ENCODE measurements at places on chromosomes 3 and 15. TPM values are rescaled to one million over a fixed set of nuclear protein-coding genes. Genes with fewer than 3 reads are reported as not detected.

GRCh38 chr3:133540896-133541674 is 32.4 kb upstream of the CDV3 start:
- no peaks in the 10 kb centered on the region for H3K27me3 ChIP-seq
- H3K4me3 ChIP-seq, result no peak overlapping the region
- H3K36me3 ChIP-seq, result no peaks in the 10 kb centered on the region
- DNase-seq, result no peak

DNA sequence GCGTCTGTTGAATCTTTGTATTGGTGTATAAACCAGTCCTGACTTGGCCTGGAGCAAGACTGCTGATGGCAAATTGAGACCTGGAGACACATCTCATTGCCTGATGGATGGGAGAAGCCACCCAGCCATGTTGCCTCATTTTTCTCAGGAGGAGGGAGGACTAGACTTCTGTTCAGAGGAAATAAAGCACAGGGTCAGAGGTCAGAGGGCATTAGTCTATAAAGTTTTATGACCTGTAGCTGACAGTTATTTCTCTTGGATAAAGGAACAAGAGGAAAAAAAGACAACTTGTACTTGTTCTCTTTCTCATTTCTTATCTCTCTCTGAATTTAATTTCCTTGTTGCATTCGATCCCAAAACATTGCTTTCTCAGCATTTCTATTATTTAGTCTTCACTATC is 775.9 kb downstream of the SQOR start:
- no peak for DNase-seq
- no peak overlapping the region for H3K27ac ChIP-seq
- H3K4me3 ChIP-seq, result no peak overlapping the region

DNA sequence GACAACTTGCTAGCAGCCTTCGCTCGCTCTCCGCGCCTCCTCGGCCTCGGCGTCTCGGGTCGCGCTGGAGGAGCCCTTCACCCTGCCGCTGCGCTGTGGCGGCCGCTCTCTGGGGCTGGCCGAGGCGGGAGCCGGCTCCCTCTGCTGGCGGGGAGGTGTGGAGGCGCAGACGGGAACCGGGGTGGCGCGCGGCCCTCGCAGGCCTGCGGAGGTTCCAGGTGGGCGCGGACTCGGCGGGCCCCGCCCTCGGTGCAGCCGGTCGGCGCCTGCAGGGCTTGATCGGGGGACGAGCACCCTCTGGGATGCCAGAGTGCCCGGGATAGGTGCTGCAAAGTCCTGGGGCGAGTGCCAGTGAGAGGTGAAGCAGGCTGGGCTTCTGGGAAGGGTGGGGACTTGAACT is 989.9 kb downstream of the ROBO2 start:
- no peaks in the 10 kb centered on the region for H3K27me3 ChIP-seq
- H3K27ac ChIP-seq, result no peak overlapping the region
- no peaks in the 10 kb centered on the region for H3K36me3 ChIP-seq

Gene VEPH1
- total RNA-seq, result not detected

GRCh38 chr3:183822631-183823030 is 2.7 kb downstream of the MAP6D1 start:
- no peak overlapping the region for H3K27ac ChIP-seq
- H3K4me1 ChIP-seq, result no peaks in the 10 kb centered on the region
- no peak for DNase-seq
- H3K27me3 ChIP-seq, result no peaks in the 10 kb centered on the region

Gene UBE3A
- 93.5 TPM for total RNA-seq

GRCh38 chr3:146747928-146748327 is 142.8 kb upstream of the PLSCR5 start:
- DNase-seq, result no peak
- no peak overlapping the region for H3K4me3 ChIP-seq
- no peaks in the 10 kb centered on the region for H3K4me1 ChIP-seq
- no peaks in the 10 kb centered on the region for H3K27me3 ChIP-seq
- H3K27ac ChIP-seq, result no peak overlapping the region
- no peaks in the 10 kb centered on the region for H3K36me3 ChIP-seq

DNA sequence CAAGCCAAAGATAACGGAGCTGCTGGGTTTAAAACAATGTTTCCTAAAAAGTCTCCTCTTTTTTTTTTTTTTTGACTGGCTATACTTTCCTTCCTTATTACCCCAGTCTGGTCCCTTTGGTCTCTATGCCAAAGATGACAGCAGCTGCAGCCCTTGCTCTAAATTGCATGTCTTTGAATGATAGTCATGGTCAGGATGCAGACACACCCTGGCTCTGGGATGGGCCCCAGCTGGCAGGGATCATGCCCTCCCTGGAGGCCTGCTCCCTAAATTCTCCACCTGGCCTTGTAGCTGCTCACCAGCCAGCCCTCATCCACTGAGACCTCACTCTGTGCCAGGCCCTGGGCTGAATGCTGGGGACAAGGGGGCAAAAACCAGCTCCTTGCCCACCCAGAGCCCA is 95.8 kb downstream of the MESD start:
- DNase-seq, result no peak
- no peaks in the 10 kb centered on the region for H3K36me3 ChIP-seq
- no peaks in the 10 kb centered on the region for H3K4me1 ChIP-seq

DNA sequence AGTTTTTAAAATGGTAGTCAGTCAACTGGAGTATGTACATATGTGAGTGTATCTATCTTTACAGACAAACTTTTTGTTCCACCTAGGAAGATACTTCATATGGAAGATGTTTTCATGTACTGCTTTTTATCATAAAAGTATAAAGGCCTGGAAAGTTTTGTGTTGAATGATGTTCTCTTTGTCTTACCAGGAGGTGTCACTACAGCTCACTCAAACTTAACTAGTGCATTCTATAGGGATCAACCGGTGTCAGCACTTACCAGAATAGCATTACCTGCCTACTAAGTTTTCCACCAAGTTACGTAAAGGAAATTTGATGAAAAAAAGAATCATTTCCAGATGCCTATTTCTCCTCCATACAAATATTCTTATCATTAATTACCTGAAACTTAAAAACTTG is 522.6 kb upstream of the SEMA6D start:
- no peak overlapping the region for H3K27ac ChIP-seq
- no peaks in the 10 kb centered on the region for H3K4me1 ChIP-seq
- DNase-seq, result no peak
- no peak overlapping the region for H3K4me3 ChIP-seq

Gene LTF
- total RNA-seq, result 3.2 TPM

Gene STAB1
- 651 TPM for total RNA-seq

DNA sequence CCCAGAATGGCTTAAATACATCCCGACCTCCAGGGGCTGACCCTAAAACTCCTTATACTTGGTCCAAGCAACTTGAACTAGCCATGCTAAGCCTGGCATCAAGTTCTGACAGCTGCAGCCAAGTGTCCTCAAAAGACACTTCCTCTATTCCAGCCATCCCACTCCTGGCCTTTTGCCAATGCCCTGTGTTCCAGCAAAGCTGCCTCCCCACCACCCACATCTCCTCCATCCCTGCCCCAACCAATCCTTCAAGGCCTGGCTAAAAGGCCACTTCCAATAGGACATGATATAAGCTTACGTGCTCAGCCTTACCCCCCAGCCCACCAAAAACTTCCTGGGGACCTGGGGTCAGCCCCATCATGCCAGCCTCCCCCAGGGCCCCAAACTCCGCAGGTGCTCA is 40.9 kb downstream of the SEMA3G start:
- H3K36me3 ChIP-seq, result no peaks in the 10 kb centered on the region
- H3K4me1 ChIP-seq, result no peaks in the 10 kb centered on the region
- H3K27ac ChIP-seq, result no peak overlapping the region

DNA sequence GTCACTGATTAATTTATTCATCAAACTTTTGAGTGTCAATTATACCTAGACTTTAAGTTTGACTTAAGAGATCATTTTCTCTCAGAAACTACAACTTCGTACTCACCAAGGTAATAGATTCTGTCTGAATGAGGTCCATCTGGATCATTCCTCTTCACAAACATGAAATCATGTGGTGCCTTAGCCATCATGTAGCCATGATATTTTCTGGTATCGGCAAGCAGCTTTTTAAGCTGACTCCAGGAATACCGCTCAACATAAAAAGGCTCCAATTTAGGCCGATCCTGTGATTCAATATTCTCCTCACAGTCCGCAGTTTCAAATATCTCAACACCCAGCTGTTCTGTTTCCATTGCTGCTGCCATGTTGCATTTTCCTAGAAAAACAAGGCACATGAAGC is 5.3 kb downstream of the DPP8 start:
- H3K4me1 ChIP-seq, result peaks cover 10% of the 10 kb centered on the region
- H3K36me3 ChIP-seq, result no peaks in the 10 kb centered on the region
- H3K27me3 ChIP-seq, result no peaks in the 10 kb centered on the region
- no peak overlapping the region for H3K27ac ChIP-seq
- DNase-seq, result no peak

DNA sequence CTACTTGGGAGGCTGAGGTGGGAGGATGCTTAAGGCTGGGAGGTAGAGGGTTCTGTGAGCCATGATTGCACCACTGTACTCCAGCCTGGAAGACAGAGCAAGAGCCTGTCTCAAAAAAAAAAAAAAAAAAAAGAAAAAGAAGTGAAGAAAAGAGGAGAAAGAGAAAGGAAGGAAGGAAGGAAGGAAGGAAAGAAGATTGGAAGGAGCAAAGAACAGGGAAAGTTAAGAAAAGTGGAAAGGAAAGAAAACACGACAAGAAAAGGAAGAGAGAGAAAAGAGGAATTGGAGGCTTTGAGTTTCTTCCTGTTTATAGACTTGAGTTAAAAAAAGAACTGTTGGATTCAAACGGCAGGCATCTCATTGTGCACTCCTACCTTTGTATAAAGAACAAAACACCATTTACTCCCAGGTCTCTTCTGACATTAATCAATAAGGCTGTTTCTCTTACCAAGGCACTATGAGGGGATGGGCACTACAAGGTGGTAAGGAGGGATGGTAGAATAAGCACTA is 73.5 kb downstream of the EDEM1 start:
- no peaks in the 10 kb centered on the region for H3K36me3 ChIP-seq
- H3K27ac ChIP-seq, result no peak overlapping the region
- no peak overlapping the region for H3K4me3 ChIP-seq
- DNase-seq, result no peak
- no peaks in the 10 kb centered on the region for H3K27me3 ChIP-seq
- H3K4me1 ChIP-seq, result no peaks in the 10 kb centered on the region

DNA sequence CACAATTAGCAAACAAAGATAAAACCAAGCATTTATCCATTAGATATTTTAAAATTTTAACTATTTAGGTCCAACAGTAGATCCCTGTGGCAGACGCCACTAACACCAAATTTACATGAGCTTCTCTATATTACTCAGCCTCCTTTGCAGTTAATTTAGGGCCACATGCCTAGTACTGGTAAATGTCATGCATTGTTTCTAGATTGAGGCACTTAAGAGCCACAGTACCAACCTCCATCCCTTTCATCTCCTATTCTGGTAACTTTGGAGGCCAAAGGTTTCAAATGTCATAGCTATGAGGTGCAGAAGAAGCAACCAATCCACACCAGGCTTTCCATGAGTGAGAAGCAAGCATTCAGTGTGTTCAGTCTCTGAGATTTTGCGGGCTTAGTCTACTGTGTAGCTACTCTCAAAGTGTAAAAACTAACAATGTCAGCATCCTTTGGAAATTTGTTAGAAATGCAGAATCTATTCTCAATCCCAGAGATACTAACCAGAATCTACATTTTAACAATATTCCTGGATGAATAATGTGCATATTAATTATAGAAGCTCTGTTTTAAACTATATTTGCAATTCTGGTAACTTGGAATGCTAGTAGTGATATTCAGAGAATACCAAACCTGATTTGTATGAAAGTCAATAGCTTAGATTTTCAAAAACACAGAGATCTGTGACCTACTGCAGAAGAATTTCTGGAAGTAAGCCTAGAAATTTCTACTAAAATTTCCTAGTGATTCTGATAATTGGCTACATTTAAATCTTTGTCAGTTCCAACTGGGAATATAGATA is 206.3 kb upstream of the CD96 start:
- no peak overlapping the region for H3K27ac ChIP-seq
- H3K4me1 ChIP-seq, result no peaks in the 10 kb centered on the region
- H3K27me3 ChIP-seq, result no peaks in the 10 kb centered on the region
- no peaks in the 10 kb centered on the region for H3K36me3 ChIP-seq
- H3K4me3 ChIP-seq, result no peak overlapping the region
- no peak for DNase-seq

DNA sequence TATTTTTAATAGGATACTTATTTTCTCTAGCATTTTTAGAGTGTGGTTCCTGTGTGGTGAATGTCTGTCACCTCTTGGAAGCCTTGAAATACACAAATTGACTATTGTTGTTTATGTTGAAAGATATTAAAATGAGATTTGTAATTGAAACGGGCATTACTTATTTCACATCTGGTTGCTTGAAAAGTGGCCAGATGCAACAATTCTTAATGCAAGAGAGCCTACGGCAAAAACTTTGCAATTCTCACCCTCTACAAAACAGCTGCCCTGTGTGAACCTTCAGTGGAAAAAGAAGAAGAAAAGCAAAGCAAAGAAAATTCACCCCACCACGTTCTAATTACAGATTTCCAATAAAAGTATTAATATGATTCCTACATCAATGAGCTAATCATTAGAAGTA is 46.6 kb downstream of the PPARG start:
- no peaks in the 10 kb centered on the region for H3K36me3 ChIP-seq
- H3K4me1 ChIP-seq, result no peaks in the 10 kb centered on the region
- no peak for DNase-seq

Gene ILDR1
- not detected for total RNA-seq

DNA sequence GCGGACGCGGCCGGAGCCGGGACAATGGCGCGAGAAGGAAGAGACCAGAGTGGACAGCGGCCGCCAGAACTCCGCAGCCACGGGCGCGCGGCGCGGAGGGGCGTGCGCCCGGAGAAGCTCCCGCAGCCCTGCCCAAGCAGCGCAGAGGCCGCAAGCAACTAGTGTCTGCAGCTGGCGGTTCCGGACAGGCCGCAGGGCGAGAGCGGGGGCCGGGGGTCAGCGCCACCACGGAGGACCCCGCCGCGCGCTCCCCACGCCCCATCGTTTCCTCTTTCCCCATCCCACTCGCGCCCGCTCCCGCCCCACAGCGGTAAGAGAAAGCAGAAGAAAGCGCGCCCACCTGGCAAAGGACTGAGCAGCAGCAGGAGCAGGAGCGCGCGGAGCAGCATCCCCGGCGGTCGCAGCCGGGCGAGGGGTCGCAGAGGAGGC is 440 bp downstream of the PRTG start:
- H3K4me1 ChIP-seq, result no peaks in the 10 kb centered on the region
- peak overlapping the region; percentile 61 for H3K4me3 ChIP-seq
- no peaks in the 10 kb centered on the region for H3K27me3 ChIP-seq
- peak; percentile 56 for DNase-seq
- no peaks in the 10 kb centered on the region for H3K36me3 ChIP-seq

DNA sequence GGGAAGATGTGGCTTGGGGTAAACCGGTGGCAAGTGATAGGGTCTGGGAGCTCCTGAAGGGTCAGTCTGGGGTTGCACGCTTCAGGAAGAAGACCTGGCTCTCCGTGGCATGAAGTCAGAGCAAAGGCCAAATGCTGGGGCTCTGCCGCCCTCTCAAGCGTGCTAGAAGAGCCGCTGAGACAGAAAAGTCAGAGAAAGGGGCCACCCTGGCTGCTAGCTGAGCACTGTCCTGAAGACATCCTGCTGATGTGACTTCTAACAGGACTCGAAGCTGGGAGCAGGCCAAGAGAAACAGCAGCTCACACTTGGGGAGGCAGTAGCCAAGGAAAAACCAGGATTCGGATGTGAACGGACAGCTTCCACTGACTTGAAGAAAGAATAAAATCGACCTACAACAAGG is 270.4 kb downstream of the OCA2 start:
- H3K27ac ChIP-seq, result no peak overlapping the region
- H3K27me3 ChIP-seq, result no peaks in the 10 kb centered on the region

Gene AADACL2
- not detected for total RNA-seq
